Right forelimb (tissue), 1 donor: ENCODE measurements at places on chromosomes 1 and 21.
A peak's percentile ranks its signal among the peaks of the same experiment; 100 is the strongest.

DNA sequence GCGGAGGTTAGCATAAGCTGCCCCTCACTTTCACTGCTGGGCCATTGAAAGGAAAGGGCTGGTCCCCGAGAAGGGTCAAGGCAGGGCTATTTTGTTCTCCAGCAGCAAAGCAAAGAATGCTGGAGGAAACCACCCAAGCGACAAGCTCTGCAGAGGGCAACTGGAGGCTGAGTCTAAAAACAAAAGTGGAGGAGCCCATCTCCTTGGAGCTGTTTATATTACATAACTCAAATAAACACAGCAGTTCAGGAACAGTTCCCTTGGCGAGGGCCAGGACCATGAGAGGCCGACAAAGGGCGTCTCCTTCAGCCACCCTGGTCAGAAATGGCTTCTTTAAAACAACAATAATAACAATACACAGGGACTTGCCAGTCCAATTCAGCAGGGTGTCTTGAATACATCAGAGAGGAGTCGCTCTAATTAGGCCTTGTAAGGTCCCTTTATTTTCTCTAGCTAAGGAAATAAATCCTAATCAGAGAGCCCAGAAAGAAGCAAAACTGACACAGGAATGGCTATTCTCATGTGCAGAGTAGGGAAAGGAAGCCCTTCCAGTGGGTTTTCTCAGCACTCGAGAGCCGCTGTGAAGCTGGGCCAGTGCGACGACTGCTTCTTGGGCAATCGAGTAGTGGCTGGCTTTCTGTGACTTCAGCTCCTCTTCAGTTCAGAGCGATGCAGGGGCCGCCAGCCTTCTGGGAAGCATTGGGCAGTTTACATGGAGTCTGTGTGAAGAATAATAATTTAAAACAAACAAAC lies 57.0 kb upstream of the TARBP1 start:
- DNase-seq: no peak

GRCh38 chr1:230185076-230186001 lies 118.3 kb downstream of the GALNT2 start:
- DNase-seq: no peak

- DNase-seq: no peak
These were observed 430.8 kb downstream of the DISC1 start for GRCh38 chr1:232057217-232057895.

- peak; percentile 72 for DNase-seq
These were observed 72.4 kb upstream of the TMEM51 start for GRCh38 chr1:15081102-15081501.

DNA sequence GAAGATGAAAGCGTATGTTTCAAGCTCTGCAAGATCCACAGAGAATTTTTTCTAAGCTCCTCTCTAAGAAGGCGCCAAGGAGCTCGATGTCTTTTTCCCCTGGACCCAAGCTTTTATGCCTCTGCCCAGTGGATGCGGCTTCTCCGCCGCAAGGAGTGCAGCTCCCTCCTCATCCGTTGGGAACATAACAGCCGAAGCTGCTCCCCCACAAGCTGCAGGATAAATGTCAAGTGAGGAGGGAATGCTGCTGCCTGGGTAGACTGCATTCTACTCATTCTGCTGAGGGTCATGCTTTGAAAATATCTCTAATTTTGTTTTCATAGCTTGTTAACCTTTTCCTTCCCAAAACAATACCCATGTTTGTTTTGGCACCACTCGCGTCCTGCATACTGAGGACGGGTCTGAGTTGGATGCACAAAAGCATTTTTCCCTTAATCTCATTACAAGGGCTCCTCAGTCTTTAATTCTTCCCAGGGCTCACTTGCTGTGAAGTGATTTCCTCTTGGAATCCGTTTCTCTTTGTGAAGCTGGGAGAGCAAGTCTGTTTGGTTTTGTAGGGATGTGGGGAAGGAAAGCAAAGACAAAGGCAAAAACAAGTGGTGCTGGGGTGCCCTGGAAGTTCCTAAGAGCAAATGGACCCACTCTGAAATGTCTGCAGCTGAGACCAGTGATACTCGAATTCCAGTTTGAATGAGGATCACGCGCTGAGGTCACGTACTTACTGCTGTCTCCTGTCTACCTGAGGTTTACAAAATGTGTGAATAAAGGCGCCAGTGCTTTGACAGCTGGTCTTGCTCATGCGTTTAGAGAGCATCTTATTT lies 134.0 kb upstream of the IRF2BP2 start:
- no peak for DNase-seq

DNA sequence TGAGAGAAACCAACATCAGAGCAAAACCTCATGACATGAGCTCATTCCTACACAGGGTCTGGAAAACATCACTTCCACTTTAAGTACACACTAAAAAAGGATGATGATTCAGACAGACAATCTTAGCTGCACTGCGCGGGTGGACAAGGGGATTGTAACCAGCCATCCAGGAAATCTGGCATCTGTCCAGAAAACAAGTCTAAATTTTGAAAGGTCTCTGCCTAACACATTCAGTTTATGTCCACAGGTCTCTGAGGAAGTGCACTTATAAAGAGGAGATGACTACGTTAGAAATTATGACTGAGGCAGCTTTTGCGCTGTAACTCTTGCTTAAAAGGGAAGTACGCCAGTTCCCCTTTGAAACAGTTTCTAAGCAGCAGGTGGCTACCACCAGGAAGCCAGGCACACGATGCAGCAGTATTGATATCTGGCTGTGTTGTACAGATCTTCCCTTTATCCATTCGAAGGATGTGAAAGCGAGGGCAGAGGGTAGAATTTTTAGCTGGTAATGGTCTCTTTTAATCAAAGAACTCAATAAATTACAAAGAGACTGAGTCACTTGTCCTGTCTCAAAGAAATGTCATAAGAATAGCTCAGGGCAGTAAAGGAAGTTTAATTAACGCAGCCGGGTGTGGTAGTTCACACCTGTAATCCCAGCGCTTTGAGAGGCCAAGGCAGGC lies 128.0 kb downstream of the SETD4 start:
- peak; percentile 48 for DNase-seq

DNA sequence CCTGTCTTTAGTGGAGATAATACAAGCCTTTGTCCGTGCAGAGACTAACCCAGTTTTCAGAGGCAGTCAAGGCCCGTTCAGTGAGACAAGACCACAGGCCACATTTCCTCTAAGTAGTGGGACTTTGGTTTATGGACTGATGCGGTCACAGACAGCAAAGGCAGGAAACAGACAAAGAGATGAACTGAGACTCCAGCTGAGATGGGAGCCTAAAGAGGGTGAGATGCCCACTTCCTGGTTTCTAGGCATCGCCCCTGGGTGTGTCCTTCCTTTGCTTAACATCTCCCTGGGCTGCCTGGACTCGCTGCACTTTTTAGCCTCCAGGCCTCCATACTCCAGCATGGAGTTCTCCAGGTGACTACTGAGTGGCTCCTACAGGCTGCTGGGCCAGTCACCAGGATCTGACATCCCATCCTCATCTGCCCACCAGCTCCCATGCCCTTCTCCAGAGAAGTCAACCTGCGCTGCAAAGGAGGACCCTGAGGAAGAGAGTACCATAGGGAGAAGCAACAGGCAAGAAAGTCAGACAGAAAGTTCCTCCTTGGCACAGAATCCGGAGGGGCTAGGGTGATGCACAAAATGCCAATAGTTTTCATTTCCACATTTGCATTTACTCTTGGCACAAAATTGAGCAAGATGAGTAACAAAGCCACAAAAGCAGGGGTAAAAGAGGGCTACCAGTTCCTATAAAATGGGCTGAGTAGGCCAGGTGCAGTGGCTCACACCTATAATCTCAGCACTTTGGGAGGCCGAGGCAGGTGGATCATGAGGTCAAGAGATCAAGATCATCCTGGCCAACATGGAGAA lies 15.1 kb downstream of the THEMIS2 start:
- DNase-seq: no peak
